ENCODE measurements at places on chromosomes 12 and 14. TPM values are rescaled to one million over a fixed set of nuclear protein-coding genes. Genes with fewer than 3 reads are reported as not detected.

The ADAMTS20 gene
- total RNA-seq: not detected

The PPP1R12A gene
- total RNA-seq: 84.3 TPM

The VRK1 gene
- 5.4 TPM for total RNA-seq

GRCh38 chr12:130245251-130245650, 83.0 kb downstream of the FZD10 start:
- no peak for DNase-seq

GRCh38 chr12:54497883-54498282, 331 bp downstream of the NCKAP1L start:
- no peak for DNase-seq

GRCh38 chr12:55636116-55636655, 506 bp upstream of the OR10P1 start:
- DNase-seq: no peak

GRCh38 chr14:75439989-75440388, 12.2 kb downstream of the JDP2 start:
- no peak for DNase-seq

- DNase-seq: peak; percentile 80
Measured at GRCh38 chr12:52879394-52880351, 25.2 kb downstream of the KRT8 start.

Data from tibial nerve (tissue), 4 donors.